ENCODE measurements at places on chromosomes 1 and 21.

DNA sequence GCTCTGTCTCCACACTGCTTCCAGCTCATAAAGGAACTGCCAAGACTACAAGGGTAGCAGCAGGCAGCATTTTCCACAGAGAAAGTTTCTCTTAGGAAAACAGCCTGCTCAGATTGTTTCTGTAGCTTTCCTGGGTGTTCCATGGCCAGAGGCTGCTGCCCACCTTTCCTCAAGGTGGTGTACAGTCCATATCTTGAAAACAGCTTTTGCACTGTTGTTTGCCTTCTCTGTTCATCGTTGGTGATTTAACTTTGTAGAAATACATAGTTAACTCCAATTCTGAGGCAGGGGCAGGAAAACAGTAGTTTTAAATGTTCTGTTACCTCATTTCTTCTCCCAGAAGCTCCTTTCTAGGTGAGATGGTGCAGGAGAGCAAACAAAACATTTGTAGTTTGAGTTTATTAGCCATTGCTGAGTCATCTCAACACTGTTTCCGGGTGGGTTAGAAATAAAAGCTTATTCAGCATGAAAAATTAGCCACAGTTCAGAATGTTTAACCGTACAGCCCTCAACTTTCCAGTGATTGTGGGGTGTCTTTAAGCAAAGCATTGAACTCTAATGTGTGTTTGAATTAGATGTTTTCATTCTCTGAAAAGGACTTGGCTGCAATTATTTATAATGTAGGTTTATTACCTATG, 41.7 kb downstream of the DIP2A start:
- no peak for DNase-seq

DNA sequence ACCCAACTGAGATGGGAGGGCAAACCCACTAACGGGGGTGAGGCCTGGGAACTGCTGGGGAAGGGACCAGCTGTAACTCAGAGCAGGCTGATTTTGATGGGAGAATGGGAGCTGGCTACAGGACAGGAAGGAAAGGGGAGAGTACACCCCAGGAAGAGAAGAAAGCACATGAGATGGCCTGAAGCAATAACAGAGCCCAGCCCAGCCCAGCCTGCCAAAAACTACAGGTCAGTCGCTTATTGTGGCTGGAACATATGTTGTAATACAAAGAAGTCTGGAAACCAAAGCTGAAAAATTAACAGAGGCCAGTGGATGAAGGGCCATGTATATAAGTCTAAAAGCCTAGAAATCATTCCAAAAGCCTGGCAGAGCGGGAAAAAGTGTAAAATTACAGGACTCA, 1.6 kb downstream of the ITLN2 start:
- no peak for DNase-seq

- no peak for DNase-seq
Measured at GRCh38 chr1:54461731-54462596, 55.8 kb upstream of the SSBP3 start.

- DNase-seq = no peak
Measured at GRCh38 chr1:152725261-152725660, 17.3 kb downstream of the LCE4A start.

DNA sequence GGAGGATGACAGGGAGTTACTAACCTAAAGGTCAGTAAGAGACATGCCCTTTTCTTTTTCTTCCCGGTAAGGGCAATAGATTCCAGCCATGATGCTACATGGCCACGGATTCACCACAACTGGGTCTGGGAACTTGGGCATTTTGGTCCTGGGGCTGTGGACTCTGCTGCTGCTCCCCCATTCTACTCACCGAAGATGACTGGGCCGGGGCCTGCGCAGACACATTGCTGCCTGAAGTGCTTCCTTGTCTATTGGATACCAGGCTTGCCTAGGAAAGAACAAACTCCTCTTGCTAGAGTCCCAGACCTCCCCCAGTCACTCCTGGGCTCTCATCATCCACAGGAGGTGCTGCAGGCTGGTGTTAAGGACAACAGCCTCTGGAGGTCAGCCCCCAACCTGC, 49.9 kb upstream of the A3GALT2 start:
- no peak for DNase-seq

GRCh38 chr1:245153552-245154428, 995 bp upstream of the KIF26B start:
- no peak for DNase-seq

GRCh38 chr1:221845650-221846371, 103.9 kb upstream of the DUSP10 start:
- DNase-seq = no peak

DNA sequence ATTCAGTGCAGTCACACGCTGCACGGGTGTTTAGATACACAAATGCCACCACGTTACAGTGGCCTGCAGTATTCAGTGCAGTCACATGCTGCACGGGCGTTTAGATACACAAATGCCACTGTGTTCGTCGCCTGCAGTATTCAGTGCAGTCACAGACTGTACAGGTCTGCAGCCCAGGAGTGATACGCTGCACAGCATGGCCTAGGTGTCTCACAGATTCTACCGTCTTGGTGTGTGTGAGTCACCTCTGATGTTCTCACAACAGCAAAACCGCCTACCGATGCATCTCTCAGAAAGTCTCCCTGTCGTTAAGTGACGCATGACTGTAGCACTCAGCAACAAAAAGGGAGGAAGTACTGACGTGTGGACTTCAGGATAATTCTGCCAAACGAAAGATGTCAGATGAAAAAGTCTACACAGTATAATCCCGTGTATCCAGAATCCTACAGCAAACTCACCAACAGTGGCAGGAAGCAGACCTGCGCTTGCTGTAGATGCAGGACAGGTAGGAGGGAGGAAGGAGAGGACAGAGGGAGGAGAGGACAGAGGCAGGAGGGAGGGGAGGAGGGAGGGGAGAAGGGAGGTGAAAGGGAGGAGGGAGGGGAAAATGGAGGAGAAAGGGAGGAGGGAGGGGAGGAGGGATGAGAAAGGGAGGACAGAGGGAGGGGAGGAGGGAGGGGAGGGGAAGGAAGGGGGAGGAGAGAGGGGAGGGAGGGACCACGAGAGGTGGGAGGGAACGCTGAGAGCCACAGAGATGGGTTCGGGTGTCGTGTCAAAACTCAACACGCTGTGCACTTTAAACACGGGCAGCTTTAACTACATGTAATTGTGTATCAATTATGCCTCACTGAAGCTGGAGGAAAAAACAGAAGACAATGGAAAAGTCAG, 36.3 kb upstream of the PCBP3 start:
- no peak for DNase-seq

Measured in esophagus squamous epithelium (tissue), 5 donors.